NCI-H774 (cell line): ENCODE measurements at places on chromosomes 4 and X.
A peak's percentile ranks its signal among the peaks of the same experiment; 100 is the strongest.

DNA sequence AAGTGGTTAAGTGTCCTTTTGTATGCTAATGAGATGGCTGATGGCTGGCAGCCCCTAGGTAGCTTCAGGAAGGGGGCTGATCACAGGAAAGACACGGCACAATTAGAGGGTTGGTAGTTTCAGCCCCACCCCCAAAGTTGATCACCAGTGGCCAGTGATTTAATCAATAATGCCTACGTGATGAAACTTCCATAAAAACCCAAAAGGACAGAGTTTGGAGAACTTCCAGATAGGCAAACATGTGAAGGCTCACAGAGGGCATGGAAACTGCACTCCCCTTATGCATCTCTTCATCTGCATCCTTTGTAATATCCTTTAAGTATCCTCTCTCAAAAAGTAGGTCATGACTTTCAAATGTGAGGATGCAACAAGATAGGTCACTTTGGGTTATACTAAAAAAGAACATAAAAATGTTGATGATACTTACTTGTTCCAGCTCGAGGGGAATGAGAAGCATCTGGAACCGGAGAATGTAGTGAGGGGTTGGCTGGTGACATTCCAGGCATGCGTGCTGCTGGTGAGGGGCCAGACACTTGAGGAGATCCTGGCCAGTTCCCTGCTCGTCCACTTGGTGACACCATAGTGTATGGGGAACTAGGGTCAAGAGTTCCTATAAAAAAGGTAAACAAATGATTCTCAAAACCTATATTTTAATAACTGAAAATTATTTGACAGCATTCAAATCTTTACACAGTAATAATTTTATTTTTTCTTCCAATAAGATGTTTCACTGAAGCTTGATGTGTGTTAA lies 16.7 kb upstream of the CXorf38 start:
- DNase-seq, result no peak

DNA sequence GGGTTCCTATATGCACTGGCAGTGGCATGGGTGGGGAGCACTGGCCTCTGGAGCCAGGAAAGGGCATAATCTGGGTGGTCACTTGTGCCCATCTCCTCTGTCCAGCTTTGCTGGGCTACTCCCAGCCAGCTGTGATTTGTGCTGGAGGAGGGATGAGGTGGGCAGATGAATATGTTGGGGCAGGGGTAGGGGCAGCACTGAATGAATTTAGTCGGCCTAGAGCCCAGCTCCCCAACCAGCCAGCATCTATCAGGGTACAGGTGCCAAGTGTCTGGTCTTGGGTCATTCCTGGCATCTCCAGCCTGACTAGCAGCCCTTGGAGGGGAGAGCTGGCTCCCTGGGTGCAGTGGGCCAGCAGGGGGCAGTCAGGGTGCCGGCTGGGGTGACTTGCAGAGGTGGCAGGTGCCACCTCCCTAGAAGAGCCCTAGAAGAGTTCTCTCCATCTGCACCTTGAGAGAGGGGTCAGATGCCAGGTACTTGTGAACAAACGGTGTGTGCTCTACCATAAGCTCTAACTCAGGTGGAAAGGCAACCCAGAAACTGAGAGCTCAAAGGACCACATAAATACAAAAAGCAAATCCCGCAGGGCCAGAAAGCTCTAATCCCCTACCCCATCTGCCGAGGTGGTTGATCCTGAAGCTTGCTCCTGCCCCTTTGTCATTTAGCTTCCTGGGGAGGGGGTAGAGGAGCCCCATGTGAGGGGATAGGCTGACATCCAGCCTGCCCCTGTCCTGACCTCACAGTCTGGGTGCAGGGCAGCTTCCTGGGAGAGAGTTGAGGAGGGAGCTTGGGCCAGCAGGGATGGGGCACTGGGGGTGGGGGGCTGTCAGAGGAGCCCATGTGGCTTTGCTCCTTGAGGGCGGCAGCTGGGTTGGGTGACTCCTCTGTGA lies 2.2 kb downstream of the SORCS2 start:
- no peak for DNase-seq

- no peak for DNase-seq
Observed at GRCh38 chrX:69524781-69525363, 20.7 kb downstream of the NALF2 start.

DNA sequence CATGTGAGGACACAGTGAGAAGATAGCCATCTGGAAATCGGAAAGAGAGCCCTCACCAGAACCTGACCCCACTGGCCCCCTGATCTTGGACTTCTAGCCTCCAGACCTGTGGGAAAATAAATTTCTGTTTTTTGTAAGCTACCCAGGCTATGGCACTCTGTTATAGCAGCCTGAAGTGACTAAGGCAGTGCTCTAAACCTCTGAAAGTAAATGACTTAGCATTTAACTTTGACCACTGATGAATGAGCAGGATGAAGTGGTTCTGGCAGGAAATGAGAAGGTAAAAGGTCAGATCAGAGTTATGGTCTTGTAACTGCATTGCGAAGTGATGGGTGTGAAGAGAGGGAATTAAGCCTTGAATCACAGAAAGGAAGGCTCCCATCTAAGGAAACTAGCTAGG lies 17.0 kb downstream of the GPAT3 start:
- no peak for DNase-seq

GRCh38 chrX:47158131-47158530 lies 13.1 kb downstream of the RBM10 start:
- no peak for DNase-seq

- DNase-seq, result no peak
Observed at GRCh38 chrX:1392376-1393068, 609 bp upstream of the SLC25A6 start.

DNA sequence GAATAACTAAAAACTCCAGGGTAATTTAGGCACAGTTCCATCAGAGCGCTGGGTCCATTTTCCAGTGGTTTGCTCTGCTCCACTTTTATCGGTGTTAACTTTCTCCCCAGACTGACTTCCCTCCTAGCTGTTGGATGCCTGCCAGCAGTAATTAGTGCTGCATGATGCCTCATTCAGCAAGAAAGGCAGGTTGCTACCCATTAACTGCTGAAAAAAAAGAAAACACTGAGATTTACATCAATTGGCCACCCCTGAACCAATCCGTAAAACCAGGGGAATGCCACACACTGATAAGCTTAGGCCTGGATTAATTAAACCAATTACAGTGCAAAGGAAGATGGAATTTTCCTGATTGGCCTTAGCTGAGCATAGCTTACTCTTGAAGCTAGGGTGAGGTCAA lies 182.4 kb upstream of the CXXC4 start:
- peak; percentile 51 for DNase-seq

GRCh38 chrX:132763528-132763927 lies 194.9 kb downstream of the HS6ST2 start:
- DNase-seq, result no peak

GRCh38 chrX:150062292-150063137 lies 124.2 kb upstream of the EOLA2 start:
- peak; percentile 8 for DNase-seq

DNA sequence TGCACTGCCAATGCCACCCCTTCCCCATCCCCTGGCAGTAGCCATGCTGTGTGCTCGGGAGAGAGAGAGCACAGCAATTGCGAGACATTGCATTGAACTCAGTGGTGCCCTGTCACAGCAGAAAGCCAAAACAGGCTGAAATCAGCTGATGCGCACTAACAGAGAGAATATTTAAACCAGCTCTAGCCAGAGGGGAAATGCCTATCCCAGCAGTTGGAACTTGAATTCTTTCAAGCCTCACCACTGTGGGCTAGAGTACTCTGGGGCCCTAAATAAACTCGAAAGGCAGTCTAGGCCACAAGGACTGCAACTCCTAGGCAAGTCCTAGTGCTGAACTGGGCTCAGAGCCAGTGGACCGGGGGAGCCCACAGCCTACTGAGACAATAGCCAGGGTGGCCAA lies 17.7 kb upstream of the RP2 start:
- no peak for DNase-seq

- no peak for DNase-seq
Observed at GRCh38 chr4:40515037-40515397, 114.6 kb downstream of the RBM47 start.

DNA sequence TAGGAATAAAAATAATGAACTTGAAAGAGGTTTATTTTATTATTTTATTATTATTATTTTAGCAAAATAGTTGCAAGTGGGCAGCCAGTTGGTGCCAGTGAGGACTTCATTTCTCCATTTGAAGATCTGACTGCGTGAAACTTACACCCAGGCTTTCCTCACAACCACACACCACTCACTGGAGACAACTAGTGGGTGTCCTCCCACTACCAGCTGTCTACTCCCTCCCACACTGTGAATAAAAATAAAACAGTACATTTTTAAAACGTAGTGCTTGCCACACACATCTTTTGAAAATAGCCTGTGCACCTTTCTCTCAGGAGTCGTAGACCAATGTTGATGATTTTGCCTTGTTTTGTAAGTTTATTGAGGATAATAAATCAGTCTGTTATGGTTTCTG lies 7.4 kb downstream of the FGF13 start:
- DNase-seq, result no peak

GRCh38 chrX:74061879-74062278 lies 242.1 kb upstream of the ZCCHC13 start:
- DNase-seq, result no peak

DNA sequence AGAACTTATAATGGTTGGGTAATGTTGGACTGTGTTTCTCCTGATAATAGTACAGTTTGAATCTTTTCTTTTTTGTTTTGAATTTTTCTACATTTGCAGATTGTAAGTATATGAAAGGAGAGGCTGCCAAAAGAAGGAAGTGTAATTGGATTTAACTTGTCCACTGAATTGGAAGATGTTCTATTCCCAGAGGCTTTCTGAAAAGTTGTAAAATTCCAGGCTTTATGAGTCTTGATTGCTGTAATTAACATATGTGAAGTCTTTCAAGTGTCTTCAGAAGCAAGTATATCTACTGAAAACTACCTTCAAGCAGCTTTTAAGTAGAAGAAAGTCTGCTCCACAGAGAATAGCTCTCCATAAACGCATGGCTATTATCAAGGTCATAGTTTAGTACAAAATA lies 2456.4 kb downstream of the PCDH7 start:
- DNase-seq, result no peak

DNA sequence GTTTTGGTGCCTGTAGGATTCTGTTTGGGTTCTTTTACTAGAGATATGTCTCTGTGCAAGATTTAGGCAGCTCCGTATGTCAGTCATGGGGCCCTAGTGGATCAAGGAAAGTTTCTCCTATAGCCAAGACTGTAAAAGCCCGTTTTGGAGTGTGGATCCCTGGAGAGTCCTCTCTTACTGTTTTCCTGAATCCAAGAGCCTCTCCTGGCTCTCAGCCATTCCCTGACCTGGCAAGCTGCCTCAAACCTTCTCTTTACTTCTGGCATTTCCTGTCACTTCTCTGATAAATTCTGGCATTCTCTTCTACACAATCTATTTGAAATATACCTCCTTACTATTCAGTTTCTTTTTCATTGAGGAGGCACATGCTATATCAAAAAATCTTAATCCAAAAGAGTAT lies 41.4 kb downstream of the DCAF12L2 start:
- no peak for DNase-seq

DNA sequence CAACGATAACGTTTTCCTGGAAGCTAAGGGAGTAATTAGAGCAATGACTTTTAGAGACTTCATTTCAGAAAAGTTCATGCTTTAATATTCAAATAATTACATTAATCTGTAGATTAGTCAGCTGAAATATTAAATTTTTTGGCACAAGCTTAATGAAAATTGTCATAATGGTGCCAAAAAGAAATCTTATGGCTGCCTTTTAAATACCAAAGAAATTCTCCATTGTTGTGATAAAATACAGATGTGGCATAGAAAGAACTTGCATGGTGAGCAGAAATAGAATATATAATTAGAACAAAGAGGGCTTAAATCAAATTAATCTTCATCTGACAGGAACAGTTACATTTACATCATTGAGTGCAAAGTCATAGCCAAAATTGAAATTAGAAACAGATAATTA lies 263.5 kb downstream of the AFF2 start:
- no peak for DNase-seq

DNA sequence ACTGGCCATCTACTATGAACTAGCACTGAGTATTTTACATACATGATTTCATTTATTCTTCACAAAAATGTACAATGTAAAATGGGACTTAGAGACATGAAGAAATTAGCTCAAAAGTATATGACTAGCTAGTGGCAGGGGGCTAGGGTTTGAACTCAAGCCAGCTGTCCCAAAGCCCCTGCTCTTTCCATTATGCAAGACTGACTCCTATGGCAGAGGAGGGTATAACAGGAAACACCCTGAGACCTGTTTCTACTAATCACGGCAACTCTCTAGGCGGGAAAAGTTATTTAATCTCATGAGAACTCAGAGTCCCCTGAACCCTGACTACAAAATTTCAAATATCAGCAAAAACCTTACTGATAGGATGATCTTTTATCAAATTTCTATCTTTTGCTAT lies 150.6 kb downstream of the PRDM5 start:
- DNase-seq, result no peak

DNA sequence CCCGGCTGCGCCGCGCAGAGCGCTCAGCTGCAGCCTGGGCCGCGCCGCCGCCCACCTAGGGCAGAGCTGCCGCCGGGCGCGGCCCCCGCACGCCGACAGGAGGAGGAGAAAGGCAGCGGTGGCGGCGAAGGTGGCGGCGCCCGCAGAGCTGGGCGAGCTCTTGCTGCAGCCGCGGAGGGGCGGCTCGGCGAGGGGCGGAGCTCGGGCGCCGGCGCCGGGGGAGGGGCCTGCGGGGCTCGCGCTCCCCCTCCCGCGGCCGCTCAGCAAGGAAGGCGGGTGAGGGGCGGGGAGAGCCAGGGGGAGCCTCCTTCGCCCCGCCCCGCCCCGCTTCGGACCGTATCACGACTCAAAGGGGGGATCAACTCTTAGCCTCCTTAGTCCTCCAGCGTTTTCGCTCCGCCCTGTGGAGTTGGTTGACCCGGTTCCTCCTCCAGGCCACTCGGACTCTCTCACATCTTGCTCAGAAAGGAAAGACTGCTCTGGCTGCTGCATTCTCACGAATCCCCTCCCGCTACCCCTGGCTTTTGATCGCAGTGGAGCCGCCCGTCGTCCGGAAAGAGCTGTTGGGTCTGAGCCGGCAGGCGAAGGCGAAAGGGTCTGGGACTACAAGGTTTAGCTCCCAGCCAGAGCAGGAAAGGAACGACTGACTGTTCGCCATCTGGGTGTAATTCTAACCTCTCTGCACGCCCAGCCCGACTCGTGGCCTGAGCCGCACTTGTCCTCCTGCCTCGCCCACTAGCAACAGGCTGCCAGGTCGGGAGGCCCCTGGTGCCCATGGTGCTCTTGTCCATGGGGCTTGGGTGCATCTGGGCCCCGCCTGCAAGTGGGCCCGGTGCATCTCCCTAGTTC lies at the start of gene ATP8A1:
Gene ATP8A1 (minus strand): TSS at position 162 of the 849 bp plus-strand sequence. CDS start 232 bp downstream, outside the sequence.
- DNase-seq, result peak; percentile 91

GRCh38 chr4:75495476-75495875 lies 18.7 kb downstream of the RCHY1 start:
- DNase-seq, result no peak

GRCh38 chr4:80385397-80386280 lies 50.1 kb downstream of the CFAP299 start:
- no peak for DNase-seq

DNA sequence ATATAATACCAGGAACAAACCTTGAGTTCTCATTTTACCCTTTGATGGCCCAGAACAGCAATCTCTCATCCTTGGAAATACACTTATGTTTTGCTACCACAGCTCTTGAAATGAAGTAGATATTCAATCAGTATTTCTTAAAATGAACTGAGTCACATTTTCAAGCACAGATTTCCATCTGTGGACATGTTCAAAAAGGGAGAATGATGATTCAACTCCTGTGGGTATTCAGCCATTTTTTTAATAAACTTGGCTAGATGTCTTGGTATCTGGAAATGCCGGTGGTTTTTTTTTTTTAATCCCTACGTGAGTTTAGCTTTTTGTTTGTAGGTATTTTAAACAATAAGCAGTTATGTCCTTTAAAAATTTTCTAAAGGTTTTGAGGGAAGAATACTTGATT lies 64.2 kb upstream of the TRPC5OS start:
- no peak for DNase-seq

GRCh38 chr4:81628489-81628888 lies 156.8 kb upstream of the RASGEF1B start:
- no peak for DNase-seq

- no peak for DNase-seq
Observed at GRCh38 chr4:62028745-62029144, 828.6 kb downstream of the ADGRL3 start.
